Amniotic epithelial cell (primary cell): ENCODE measurements at places on chromosomes 4 and X.

- DNase-seq, result peak; percentile 92
Measured at GRCh38 chr4:87819281-87819919, 13.4 kb upstream of the MEPE start.

DNA sequence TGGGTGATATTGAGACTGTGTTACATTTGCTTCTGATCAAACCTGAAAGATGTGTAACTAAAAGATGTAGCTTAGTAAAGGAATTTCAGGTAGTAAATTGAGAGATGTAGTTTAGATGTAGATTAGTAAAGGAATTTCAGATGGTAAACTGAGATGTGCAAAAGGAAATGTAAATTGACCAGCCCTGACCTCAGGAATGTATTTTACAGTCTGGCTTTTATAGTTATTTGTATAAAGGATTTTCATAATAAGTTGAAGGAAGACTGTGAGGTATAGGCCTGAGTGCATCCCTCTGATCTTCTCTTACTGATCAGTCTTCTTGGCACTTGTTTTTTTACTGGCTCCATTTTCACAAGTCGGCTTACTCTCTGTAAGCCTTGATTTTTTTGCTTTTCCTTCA lies 3.2 kb downstream of the KLHL2 start:
- no peak for DNase-seq

DNA sequence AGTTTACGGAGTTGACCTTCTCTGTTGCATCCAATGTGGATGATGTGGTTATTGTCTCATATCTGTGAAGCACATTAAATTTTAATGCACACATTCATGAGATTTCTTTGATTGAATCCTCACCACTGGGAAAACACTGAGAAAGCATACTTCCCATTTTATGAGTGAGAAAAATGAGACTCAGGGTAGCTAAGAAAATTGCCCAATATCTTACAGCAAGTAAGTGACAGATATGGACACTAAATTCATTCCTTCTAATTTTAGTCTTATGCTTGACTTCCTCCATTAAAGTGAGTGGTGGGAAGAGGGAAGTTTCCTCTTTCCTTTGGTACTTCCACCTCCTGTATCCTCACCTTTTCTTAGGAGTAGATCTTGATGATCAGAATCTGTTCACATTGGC lies 504.8 kb upstream of the BOD1L1 start:
- DNase-seq, result no peak

DNA sequence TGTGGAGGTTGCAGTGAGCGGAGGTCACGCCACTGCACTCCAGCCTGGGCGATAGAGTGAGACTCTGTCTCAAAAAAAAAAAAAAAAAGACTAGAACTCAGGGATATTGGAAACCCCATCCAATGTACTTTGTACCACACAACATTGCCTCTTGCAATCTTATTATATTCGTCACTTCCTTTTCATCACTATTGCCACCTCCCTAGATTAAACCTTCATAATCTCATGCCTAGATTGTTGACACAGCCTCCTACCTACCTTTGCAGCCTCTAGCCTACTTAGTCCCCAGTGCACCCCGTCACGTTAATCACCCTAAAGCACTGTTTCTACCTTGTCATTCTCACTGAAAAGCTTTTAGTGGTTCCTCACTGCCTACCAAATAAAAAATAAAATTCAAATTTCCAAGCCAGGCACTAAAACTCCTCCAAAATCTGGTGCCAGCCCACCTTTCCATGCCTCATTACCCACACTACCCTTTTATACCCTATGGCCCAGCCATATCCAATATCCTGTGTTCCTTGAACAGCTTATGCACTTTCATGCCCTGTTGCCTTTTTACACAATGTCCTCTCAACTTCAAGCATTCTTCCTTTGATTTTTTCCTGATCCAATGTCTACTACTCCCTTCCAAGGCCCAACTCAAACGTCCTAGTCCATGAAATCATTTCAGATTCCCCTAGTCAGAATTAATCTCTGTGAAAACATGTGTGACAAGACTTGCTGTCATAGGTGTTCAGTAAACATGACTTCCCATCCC lies 23.6 kb upstream of the GJB1 start:
- no peak for DNase-seq

GRCh38 chr4:3073158-3074077 lies 920 bp downstream of the HTT-AS start:
- no peak for DNase-seq

DNA sequence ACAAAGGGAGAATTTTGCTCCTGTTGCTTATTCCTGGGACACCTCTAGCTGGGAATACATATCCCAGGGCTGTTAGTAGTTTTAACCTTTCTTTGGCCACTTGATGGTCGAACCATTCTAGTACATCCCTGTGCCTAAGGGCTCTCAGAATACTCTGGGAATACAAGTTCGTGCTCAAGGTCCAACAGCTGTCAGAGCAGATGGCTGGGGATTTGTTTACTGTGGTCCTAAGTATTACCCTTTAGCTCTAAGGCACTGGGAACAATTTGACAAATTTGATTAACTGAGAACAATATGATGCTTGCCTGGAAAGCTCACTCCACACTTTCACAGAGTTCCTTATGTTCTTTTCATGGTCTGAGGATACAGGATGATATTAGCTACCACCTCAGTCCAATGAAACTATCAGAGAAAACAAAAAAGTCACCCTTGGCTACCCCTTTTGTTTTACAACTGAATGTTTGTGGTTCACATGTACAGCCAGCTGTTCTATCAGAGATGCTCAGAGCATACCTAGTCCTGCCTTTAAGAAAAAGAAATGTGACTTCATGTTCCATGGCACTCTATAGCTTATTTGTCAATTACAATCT lies 47.4 kb upstream of the PHOX2B start:
- DNase-seq, result no peak

DNA sequence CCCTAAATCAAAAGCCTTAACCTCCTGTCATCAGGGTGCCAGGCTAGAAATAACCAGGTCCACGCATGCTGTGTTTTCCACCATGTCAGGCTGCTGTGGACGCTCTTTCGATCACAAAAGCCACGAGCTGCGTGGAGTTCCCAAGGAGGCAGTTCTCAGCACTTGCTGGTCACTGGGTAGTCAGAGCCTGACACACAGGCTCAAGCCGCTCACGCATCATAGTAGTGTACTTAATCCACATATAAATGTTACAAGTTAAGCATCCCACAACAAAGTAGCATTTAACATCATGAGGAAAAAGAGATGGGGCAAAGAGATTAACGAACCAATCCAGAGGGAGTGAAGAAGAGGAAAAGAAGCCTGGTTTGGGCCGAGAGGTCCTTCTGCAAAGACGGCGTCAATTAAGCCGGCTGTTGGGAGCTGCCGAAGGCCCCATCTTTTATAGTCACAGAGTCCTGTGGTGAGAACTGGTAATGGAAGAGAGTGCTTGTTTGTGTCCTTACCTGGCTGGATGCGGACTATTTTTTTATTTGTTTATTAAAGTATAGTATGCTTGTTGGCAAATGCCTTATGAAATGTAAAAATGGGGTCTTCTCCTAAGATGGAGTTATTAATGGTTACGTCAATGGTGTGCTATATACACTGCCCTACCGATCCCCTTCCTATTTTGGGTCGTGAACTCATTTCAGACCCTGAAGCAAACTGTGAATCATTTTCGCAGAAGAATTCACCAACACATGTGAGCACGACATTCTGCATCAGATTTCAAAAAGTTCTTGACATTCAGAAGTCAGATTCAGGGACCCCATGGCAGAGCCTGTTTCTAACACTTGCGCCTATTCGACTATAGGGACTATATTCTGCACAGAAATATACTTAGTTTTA lies 675 bp downstream of the PRIMPOL start:
- peak; percentile 44 for DNase-seq

GRCh38 chr4:15774020-15774420 lies 4.1 kb upstream of the CD38 start:
- DNase-seq, result peak; percentile 30

DNA sequence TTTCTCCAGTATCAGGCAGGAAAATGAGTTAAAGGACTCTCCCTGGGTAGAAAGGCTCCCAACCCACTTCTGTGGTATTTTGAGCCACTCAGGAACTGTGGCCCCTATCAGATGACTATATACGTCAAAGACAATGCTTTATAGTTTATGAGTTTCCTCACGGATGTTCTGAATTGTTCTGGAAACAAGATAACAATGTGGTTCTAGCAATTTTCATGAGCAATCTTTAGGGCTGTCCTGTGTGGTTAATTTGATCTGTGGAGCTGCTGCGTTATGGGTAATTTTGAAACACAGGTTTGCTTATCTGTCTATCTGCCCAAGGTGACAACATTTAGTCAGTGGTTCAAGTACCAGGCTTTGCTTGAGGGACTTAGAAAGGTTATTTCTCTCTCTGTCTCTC lies 46.7 kb upstream of the IL2 start:
- peak; percentile 60 for DNase-seq

DNA sequence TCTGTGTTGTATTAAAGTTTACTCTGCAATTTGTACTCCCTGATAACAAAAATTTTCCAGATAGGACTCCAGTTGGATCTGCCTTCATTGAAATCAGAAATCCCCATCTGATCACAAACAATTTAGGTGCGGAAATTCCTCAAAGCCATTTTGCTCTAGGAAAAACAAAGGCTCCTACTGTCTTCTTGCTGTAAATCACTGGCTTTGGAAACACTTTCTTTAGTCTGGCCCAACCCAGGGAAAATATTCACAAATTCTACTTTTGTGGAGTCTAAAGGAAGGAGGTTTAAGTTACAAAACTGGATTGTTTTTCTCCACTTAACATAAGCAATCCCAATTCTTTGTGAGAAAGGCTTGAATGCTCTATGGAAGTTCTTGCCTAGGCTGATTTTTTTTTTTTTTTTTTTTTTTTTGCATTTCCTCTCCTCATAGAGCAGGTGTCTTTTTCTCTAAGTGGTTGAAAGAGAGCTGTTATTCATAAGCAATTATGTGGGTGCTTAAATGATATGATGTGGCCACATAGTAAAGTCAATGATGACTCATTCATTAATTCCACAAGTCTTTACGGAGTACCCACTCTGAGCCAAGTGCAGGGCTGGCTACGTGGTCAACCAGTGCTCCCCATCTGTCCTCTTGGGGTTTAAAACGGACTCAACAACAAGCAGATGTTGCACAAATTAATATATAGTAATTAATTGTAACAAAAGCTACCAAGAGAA lies 261.4 kb downstream of the LDB2 start:
- no peak for DNase-seq

DNA sequence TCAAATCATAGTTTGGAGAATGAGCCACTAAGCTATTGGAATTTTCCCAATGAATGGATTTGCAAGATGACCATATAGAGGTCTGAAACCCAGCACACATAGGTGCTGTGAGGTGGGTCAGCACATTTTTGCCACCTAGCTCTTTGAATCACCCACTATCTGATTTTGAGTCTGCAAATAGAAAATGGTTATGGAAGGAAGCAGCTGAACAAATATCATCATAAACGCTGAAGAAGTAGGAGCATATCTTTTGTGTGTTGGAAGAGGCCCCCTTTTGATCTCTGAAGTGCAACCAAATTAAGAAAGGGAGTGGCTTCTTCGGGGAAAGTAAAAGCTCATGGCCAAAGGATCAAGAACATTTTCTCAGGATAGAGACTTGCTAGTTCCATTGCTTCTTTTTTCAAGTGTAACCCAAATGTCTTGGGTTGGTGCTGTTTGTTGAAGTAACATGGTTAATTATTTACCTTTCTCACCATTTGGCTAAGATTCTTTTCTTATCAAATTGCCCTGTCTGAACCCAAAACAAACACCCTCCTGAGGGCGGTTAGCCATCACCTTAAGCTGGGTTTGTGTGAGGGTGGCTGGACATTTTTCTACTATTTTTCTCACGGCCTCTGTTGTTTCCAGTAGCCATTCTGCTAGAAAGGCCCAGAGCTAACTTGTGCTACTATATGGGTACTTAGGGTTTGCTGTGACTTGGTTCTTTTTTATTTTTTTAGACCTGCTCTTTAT lies 18.4 kb upstream of the SORBS2 start:
- no peak for DNase-seq

- no peak for DNase-seq
Measured at GRCh38 chr4:94489098-94489497, 37.4 kb downstream of the PDLIM5 start.

- no peak for DNase-seq
Measured at GRCh38 chrX:117120700-117121099, 657.9 kb upstream of the CT83 start.

DNA sequence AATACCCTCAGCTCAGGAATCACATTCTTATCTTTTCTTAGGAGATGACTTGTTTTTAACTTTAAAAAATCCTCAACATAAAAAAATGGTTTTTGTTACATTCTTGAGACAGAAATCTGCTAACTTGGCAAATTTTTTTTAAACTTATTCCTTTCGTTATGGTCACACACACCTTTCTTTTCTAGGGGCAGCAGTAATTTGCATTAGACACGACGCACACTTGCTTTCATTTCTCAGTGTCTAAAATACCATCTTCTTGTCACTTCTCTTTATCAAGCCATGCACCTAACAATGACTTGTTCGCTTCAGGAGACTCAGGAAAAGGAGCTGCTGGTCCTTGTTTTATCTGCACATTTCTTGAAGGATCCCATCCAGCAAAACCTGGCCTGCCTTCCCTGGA lies 112.6 kb upstream of the TBL1X start:
- no peak for DNase-seq

DNA sequence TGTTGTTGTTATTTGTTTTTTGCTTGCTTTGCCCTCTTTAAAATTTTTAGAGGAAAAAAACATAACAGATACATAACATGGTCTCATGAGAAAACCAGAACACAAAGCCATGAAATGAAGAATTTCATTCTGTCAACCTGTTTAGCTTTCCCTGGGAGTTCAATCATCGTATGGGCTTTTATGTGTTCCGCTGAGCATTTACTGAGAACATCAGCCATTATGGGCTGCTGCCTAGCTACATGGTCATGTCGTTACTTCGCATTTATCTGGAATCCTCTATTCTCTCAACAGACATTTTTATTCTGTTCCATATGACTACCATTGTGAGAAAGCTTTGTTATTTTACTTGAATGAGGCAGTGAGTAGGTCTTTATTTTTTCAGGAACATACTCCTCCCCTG lies 51.4 kb downstream of the NDST3 start:
- DNase-seq, result no peak

GRCh38 chrX:120452131-120452530 lies 17.0 kb downstream of the LAMP2 start:
- DNase-seq, result peak; percentile 37

DNA sequence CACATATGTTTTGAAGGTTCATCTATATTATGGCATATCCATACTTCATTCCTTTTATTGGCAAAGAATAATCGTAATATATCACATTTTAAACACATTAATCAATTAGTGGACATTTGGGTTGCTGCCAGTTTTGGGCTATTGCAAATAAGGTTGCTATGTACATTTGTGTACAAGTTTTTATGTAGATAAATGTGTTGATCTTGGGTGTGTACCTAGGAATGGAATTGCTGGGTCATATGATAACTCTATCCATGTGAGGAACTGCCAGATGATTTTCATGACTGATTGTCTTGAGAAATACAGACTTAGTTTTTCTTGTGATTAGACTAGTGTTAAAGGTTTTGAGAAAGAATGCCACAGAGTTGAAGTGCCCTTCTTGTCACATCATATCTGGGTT lies 99.2 kb upstream of the RAB40AL start:
- peak; percentile 40 for DNase-seq

GRCh38 chrX:36528661-36529060 lies 479.5 kb upstream of the FAM47C start:
- no peak for DNase-seq

GRCh38 chrX:38975368-38975942 lies 174.2 kb downstream of the MID1IP1 start:
- peak; percentile 4 for DNase-seq
